ENCODE measurements at places on chromosomes 12 and 14. TPM values are rescaled to one million over a fixed set of nuclear protein-coding genes. Genes with fewer than 3 reads are reported as not detected.

The IL22 gene
- not detected for total RNA-seq

The OSGEP gene
- total RNA-seq = 35.4 TPM

The TMTC2 gene
- total RNA-seq = 41.3 TPM

The PAPLN gene
- total RNA-seq = 17.3 TPM

The NRXN3 gene
- 20.3 TPM for total RNA-seq

The AGAP2 gene
- 2.6 TPM for total RNA-seq

The DPY19L2 gene
- 5.4 TPM for total RNA-seq

The KRT7 gene
- 335 TPM for total RNA-seq

The DBX2 gene
- total RNA-seq = not detected

The MYL2 gene
- not detected for total RNA-seq

The TSPAN9 gene
- 38.7 TPM for total RNA-seq

The PAN2 gene
- total RNA-seq = 114 TPM

The TIGAR gene
- total RNA-seq = 14.1 TPM

The GALNT9 gene
- 0.12 TPM for total RNA-seq

The POTEM gene
- total RNA-seq = not detected

The GPR132 gene
- total RNA-seq = 3.7 TPM

The TBC1D30 gene
- total RNA-seq = 17.1 TPM

The SELPLG gene
- total RNA-seq = 22.4 TPM

The RTL1 gene
- 0.09 TPM for total RNA-seq

The IL31 gene
- total RNA-seq = not detected

The MLH3 gene
- total RNA-seq = 33.2 TPM

The SLC17A8 gene
- not detected for total RNA-seq

The TAS2R14 gene
- 1.4 TPM for total RNA-seq

The GABARAPL1 gene
- 154 TPM for total RNA-seq
